ENCODE measurements at places on chromosomes 2 and 18. TPM values are rescaled to one million over a fixed set of nuclear protein-coding genes. Genes with fewer than 3 reads are reported as not detected.

Gene ATP8B1
- 29.3 TPM for total RNA-seq

DNA sequence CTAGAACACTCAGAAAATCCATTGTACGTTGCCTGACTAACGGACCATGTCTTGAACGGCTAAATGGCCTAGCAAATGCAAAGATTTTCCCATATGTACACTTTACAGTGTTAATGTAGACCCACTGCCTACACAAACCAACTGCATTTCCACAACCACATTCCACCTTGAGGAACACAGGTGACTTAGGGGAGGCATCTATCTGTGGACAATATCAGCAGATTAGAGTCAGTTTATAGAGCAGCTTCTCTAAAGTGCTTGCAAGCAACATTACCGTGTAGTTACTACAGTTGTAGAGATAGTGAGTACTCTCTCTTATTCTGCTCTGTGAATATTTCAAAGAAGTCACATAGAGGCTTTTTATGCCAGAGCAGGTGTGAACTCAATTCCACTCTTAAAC lies 139.6 kb downstream of the TCF4 start:
- no peak for DNase-seq

DNA sequence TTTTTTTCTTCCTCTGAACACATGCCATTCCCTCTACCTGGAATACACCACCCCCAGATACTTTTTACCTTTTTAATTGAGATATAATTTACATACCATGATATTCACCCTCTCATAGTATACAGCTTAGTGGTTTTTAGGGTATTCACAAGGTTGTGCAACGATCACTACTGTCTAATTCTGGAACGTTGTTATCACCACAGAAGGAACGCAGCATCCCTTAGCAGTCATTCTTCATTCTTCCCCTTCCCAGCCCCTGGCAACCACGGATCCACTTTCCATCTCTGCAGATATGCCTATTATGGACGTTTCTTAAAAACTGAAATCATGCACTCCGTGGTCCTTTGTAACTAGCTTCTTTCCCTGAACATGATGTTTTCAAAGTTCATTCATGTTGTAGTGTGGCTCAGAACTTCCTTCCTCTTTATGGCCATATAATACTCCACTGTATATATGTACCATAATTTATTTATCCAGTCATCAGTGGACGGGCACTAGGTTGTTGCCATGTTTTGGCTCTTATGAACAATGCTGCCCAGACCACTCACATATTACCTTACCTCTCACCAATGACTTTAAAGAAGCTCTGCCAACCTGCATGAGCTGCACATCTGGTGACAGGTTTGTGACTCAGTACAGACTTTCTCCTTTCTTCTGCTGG lies 168.9 kb downstream of the CTIF start:
- no peak for DNase-seq

- DNase-seq, result no peak
Measured at GRCh38 chr2:192500550-192501200, 305.9 kb upstream of the TMEFF2 start.

GRCh38 chr18:60053747-60054304 lies 154.0 kb downstream of the PMAIP1 start:
- DNase-seq, result no peak

GRCh38 chr2:168350380-168350779 lies 103.0 kb upstream of the STK39 start:
- no peak for DNase-seq

DNA sequence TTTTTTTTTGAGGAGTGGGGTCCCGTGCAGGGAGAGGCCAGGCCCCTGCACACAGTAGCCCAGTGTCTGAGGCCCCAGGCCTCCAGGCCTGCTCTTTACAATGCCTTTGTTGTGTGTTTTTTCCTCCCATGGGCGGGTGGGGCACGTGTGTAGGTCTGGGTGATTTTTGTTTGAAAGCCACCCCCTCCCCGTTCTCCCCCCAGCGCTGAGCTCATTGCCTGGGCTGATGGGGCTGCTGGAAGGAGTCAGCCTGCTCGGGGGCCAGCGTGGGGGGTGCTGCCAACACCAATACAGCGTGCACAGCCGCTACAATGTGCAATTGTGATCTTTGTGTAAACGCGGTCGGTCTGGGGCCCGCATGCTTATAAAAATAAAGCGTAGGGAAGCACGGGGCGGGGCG lies 142.7 kb downstream of the DYSF start:
- DNase-seq, result no peak

Measured in upper lobe of left lung (tissue), 6 donors.